ENCODE measurements at places on chromosomes 1 and 21. TPM values are rescaled to one million over a fixed set of nuclear protein-coding genes. Genes with fewer than 3 reads are reported as not detected.

RHBDL2 gene
- not detected for total RNA-seq

S100A4 gene
- 194 TPM for total RNA-seq

GRCh38 chr1:193408782-193409293 is 222.4 kb upstream of the B3GALT2 start:
- no peak for DNase-seq

TNNI3K gene
- total RNA-seq = 6.2 TPM

DNA sequence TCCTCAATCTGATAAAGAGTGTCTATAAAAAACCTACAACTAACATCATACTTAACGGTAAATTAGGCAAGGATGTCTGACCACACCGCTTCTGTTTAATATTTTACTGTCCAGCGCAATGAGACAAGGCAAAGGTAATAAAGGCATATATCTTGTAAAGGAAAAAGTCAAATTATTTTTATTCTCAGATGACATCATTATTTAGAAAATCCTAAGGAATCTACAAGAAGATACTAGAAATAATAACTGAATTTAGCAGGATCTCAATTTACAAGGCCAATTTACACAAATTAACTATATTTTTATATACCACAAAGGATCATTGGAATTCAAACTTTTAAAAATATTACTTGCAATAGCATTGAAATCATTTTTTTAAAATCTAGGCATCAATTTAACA is 29.4 kb downstream of the GJA4 start:
- DNase-seq = no peak

GRCh38 chr1:48249868-48250267 is 27.4 kb downstream of the SLC5A9 start:
- no peak for DNase-seq

- no peak for DNase-seq
These were observed 60.2 kb downstream of the NDUFS5 start for GRCh38 chr1:39086386-39086785.

GRCh38 chr1:55584526-55585401 is 369.6 kb upstream of the USP24 start:
- no peak for DNase-seq

INKA2 gene
- 6.0 TPM for total RNA-seq

DNA sequence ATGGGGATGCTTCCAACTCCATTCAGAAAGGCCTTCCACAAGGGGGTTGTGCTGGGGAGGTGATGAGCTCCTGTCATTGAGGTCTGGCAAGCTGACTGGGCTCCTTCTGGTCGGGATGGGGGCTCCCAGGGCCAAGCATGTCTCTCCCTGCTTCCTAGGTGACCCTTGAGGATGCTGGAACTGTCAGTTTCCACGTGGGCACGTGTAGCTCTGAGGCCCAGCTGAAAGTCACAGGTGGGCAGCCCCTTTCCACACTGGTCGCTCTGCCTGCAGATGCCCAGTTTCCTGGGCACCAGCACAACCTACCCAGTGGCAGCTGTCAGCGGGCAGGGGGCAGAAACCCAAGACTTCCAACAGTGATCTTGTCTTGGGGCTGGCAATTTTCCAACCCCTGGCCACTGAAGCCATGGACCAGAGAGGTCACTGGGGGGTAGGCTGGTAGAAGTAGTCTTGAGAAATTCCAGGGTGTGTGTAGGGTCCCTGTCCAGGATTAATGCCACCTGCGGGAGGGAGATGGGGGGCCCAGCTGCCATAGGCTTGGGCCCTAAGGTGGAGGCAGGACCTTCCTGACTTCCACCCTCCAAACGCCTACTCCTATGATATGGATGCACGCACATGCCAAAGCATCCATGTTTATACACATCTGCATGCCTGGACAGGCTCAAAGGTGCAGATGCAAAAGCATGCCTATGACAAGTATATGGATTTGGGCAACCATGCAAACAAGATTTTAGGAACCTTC is 97.1 kb downstream of the TRIM11 start:
- no peak for DNase-seq

DNA sequence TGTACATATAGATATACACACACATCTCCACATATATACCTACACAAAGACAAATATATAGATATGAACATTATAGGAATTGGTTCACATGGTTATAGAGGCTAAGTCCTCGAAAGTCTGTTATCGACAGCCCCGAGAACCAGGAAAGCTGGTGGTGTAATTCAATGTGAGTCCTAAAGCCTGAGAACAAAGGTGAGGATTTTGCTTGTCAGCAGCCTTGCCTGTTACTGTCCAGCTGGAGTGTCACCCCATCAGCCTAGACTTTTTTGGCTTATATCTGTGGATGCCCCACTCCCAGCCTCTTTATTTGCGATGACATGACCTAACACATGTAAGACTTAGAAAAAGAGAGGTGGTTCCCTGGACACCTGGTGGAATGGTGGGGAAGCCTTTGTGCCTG is 97.0 kb downstream of the GIPC2 start:
- DNase-seq = no peak

CACNA1S gene
- total RNA-seq = not detected

DNA sequence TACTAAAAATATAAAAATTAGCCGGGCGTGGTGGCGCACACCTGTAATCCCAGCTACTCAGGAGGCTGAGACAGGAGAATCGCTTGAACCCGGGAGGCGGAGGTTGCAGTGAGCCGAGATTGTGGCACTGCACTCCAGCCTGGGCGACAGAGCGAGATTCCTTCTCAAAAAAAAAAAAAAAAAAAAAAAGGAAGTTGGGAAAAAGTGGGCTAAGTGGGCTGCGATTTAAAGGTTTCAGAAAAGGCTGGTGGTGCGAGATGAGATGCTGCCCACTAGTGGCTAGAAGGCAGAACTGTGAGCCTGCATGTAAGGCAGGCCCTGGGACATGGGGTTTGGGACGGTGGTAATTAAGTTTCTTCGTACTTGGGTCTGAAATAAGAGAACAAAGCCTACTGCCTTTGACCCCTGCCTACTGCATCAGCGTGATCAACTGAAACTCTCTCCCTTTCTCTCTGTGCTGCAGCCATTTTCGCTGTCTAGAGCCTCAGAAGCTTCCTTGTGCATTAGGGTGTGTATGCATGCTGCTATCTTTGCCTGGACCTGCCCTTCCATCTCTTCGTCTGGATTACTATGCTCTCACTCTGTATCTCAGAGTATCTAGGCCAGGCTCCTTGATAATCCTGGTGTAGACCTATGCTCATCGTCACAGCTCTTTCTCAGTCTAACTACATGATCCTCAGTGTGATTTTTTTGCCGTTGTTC is 12.4 kb downstream of the FMOD start:
- DNase-seq = peak; percentile 86

DNA sequence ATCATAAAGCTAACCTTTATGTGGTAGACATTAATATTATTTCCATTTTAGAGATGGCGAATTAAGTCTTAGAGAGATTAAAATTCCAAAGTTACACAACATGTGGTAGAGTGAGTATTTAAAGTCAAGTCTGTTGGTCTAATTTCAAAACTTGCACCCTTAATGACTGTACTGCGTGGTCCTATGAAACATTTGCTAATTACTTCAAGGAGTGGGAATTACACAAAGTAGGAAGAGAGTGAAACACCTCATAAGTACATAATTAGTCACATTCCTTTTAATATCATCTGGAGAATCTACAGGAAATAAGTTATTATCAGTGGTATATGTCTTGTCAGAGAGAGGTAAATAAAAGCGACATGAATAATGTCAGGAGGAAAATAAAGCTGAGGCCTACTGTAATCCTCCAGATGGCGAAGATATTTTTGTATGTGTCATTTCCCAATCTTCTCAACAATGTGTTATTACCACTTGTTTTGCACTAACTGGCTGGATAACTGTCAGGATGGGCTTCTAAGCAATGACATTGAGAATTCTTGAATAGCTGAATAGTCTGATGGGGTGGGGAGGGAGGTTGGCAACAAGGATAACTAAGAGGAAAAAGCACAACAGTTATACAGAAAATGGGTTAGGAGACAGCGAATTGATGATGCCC is 95.5 kb downstream of the TNFSF18 start:
- DNase-seq = no peak

DNA sequence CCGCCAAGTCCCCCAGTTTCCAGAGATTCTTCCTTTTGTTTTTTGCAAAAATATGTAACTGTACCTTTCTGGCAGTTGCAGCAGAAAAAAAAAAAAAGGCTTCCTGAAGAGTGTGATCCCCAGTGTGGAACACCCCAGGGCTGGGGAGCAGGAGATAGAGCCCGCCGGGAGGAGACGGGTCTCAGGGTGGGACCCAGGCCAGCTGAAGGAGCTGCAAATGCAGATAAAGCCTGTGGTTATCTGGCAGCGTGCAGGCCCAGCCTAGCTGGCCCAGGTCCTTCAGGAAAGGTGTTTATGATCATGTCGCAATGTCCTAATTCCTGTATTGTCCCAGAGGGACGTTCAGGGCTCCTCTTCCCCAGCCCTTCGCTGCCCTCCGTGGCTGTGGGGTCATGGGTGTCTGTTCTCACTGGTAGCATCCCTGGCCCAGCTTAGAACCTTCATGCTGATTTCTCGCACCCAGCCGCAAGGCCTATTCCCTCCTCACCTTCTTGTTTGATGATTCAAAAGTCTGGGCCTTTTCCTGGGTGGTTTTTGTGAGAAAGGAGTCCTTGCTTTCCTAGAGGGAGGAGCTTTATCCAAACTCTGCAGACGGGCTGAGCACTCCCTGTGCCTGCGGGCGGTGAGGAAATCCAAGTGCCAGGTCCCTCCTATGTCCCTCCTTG is 26.2 kb downstream of the RNF187 start:
- peak; percentile 56 for DNase-seq

FMO2 gene
- total RNA-seq = 3.8 TPM

DNA sequence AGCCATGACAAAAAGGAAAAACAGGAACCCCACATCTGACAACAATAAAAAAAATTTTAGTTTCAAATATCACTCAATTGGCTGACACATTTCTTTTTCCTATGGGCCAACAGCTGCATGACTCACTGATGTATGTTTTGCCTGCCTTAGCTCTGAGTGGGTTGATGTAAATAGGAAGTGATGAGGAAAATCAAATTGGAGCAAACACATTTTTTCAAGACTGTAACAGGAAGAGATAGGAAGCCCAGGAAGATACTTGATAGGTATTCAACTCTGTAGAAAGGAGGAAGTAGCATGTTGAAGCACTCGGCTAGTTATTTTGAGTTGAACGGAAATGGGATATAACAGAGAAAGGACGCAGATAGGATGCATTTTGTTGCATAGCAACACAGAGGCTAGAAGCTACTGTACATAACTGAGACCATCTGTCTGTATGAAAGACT is 168.0 kb upstream of the NR5A2 start:
- DNase-seq = no peak

DNA sequence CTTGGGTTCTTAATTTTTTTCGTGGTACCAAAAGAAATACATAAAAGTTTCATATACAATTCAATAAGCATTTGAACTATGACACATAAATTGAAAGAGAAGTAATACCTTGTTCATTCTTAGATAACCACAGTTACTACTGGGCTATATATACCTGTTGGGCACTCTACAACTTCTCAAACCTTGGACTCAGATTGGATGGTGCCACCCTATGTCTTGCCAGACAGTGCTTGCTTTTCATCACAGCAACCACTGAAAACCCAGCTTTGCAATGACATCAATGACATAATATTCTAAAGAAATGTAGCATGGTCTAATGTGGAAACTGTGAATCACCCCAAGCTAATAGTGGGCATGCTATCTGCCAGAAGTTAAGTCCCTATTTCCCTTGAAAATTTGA is 62.8 kb upstream of the DPH5 start:
- DNase-seq = no peak

- DNase-seq = no peak
These were observed 7.8 kb downstream of the ADAM30 start for GRCh38 chr1:119888476-119888875.

DNA sequence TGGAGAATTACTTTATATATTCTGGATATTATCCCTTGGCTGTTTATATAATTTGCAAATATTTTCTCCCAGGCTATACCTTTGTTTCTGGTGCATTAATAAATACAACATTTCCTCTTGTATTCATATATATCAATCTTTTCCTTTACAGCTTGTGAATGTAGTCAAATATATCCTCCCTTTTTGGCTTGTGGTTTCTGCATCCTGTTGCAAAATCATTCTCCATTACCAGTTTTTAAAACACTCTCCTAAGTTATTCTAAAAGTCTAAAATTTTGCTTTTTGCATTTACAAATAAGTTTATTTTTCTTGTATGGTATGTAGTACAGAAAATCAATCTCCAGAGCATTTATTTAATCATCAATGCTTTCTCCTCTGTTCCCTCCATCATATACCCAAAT is 909.4 kb downstream of the ADGRL2 start:
- DNase-seq = no peak

S100A1 gene
- total RNA-seq = not detected

DNA sequence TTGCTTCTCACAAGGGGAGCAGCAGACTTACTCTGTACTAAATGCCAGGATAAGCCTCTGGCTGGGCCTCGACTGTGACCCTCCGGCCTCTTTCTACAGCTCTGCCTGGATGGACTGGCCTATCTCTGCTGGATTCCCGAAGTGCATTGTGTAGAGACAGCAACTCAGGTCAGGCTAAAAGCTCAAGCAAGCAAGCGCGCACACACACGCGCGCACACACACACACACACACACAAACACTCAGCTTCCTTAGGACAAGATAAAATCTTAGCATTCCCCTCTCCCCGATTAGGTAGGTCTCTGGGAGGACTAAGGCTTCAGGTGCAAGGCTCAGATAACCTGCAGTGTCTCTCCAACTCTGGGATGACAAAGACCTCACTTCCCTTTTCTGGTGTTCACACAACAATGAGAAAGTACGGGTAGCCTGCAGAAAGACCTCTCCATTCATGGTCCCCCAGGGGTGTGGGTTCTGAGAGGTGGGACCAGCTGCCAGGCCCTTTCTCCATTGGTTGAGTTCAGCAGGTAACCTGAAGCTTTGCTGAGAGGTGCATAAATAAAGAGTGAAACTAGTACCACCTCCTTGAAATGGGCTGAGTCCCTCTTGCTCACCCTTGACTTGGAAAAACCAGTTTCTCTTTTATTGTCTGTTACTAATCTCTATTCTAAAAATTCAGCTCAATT is 155.1 kb upstream of the CAMK1G start:
- DNase-seq = no peak

DNA sequence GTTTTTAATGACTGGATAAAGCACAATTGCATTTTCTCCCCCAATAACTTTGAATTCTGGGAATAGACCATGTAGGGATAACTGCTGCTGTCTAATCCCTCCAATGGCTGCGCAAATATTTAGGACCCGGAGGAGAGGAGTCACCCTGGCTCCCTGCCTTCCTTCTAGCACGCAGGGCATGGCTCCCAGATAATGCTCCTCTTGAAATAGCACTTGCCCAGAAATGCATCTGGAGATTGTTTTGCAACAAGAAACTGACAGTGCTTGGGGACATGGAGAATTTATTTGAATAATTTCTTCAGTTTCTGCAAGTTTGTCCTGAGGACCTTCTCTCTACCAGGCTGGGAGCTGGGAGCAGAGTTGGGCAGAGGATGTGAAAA is 83.5 kb downstream of the MAN1C1 start:
- no peak for DNase-seq

HPCAL4 gene
- total RNA-seq = 0.70 TPM
